ENCODE measurements at places on chromosomes 1 and 21.
A peak's percentile ranks its signal among the peaks of the same experiment; 100 is the strongest.

DNA sequence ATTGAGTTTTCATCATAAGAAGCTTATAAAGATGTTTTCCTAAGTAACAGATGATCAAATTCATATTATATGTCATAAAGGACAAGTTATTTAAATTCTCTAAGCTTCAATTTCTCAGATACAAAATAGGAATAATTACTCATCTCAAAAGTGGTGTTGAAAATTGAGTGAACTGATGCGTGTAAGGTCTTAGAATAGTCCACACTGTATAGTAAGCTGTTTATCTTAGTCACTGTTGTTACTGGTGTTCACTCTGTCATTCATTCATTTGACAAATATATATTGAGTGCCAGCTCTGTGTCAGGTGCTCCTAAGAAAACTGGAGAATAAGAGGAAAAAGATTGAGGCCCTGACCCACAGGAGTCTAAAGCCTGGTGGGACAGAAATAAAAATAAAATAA lies 186.3 kb upstream of the BRINP3 start:
- no peak for DNase-seq

GRCh38 chr1:22453181-22453580 lies 1.5 kb downstream of the ZBTB40 start:
- DNase-seq: no peak

- DNase-seq: no peak
Measured at GRCh38 chr1:181482001-181482430, 1.3 kb upstream of the CACNA1E start.

GRCh38 chr1:38129473-38129872 lies 82.9 kb upstream of the POU3F1 start:
- no peak for DNase-seq

GRCh38 chr1:209819058-209819457 lies 8.7 kb upstream of the UTP25 start:
- DNase-seq: no peak

- DNase-seq: peak; percentile 13
Measured at GRCh38 chr1:41282679-41283317, 40.7 kb upstream of the SCMH1 start.

DNA sequence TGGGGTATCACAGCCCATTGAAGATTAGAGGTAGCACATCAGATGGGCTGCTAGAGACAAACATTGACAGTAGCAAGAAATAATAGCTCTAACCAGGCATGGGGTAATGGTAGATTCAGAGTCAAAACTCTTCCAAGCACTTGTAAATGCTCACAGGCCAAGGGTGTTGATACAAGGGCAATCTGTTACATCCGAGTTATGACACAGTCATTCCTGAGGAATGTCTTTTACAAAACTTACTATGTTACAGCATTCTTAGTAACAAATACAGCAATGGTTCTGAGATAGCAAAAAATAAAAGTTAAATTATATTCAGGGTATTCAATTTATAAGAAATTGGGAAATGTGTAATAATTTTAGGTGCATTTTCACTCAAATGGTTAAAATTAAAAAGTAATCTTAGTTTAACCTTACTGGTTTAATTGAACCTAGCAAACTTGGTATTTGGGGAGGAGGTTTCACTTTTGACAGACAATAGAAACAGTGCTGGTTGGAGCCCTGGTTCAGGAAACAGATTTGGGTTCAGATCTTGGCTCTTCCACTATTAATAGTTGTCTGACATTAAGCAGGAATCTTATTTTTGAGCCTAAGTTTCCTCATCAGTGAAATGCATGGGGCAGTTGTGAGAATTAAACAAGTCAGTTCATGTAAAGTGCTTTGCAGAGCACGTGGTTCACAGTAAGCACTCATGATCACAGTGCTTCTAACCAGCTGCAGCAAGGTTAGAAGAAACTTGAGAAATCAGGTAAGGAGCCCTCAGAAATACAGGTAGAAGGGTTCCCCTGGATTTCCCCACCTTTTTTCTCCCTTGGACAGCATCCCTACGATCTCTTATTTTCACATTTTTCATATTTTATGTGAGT lies 4.4 kb downstream of the ST3GAL3 start:
- no peak for DNase-seq

DNA sequence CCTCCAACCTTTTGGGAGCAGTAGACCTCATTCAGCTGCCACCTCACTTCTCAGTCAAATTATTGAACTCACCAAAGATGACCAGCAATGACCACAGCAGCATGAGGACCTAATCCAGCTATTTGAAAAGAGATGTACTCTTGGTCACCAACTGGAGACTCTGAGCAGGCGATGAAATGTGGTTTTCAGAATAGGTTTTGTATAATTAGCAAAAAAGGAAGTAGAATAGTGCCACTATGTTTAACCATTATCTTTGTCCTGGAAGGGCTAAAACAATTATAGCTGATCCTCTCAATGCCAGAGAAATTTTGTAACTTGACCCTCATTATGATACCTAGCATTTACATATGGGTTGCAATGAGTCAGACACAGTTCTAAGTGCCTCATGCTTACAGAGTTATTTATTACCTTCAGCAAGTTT lies at the start of gene FCRL2:
Gene FCRL2 (minus strand): TSS at position 162 of the 421 bp plus-strand sequence. CDS start 59 bp downstream, at position 103.
- no peak for DNase-seq
